ENCODE measurements at places on chromosomes 4 and X. TPM values are rescaled to one million over a fixed set of nuclear protein-coding genes. Genes with fewer than 3 reads are reported as not detected.

Gene POF1B
- not detected for total RNA-seq

Gene PRRG3
- 2.0 TPM for total RNA-seq

- no peak for DNase-seq
Measured at GRCh38 chr4:136935305-136935704, 597.0 kb downstream of the PCDH18 start.

GRCh38 chr4:78370631-78371372, 180.8 kb upstream of the ANXA3 start:
- no peak for DNase-seq

DNA sequence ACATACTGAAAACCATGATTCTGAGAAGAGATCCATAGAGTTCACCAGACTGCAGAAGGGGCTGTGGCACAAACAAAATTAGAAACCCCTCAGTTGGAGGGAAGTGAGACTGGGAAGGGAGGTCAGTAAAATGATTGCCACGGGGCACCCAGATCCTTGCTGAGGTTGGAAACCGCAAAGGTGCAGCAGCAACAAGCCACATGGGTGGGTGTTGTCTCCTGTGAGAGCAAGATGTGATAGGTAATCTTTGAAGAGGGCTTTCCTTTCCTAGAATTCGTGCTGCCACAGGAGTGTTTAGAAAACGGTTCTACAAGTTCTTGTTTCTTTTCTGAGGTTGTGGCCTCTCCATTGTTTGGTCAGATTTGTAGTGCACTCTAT, 85.5 kb downstream of the NFKB1 start:
- no peak for DNase-seq

GRCh38 chr4:163665521-163666331, 171.2 kb downstream of the TMA16 start:
- no peak for DNase-seq

DNA sequence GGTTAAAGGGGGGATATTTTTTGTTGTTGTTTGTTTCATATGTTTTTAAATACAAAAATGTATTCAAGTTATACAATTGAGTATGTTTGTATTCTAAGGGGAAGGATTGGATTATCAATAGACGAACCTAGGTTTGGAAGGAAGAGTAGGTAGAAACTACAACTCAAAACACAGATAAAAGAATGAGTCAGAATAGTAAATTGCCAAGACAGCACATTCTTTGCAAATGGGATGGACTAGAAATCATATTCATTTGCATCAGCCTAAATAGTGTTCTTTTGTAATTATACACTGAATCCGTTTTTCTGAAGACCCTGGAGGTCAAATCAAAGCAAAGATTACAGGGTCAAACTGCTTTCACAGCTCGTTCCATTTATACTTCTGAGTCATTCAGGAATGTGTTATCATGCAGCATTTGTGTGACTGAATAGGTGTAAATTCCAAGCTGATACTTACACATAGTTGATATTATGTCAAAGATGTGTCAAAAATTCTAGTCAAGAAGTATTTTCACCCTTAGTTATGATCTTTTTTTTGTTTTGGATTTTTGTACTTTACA, 273.3 kb upstream of the FAT4 start:
- no peak for DNase-seq

GRCh38 chrX:45524805-45525204, 324.1 kb upstream of the DIPK2B start:
- DNase-seq: no peak

DNA sequence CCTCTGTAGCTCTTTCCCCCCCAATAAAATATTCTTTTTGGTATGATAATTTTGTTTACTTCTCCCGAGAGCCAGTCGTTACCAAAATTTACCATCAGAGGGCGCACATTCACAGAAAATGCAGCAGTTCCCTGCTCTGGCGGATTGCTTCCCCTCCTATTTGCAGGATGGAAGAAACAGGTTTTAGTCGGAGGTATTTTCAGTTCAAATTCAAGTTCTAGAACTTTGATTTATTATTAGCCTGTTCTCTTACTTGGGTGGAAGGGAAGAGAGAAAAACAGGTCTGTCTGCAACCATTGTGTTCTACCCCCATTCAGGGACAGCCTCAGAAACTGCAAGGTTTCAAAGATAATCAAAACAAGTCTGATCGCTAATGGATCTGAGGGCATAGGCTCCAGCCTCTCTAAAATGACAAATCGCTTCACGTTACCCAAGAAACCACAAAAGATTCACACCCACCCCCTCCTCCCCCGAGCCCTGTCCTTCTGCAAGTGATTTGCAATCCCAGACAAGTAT, 263.8 kb upstream of the RPS6KA3 start:
- peak; percentile 55 for DNase-seq

GRCh38 chr4:37197899-37198298, 46.6 kb upstream of the NWD2 start:
- no peak for DNase-seq

DNA sequence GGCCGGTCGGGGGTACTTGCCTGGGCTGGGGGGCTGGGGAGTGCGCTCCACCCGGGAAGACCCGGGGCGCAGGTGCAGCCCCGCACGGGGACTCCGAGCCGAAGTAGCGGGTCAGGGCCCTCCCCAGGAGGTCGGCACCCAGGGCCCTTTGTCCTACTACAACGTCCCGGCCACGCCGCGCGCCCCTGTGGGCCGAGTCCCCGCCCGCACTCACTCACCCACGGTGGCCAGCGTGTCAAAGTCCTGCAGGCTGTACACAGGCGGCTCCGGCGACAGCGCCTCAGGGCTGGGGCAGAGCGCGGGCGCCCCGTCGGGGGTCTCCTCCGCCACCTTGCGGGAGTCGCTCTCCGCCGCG, 602 bp downstream of the PRKX start:
- DNase-seq: no peak
